NCI-H2107 (cell line): ENCODE measurements at places on chromosomes 4 and X.

GRCh38 chr4:2721586-2721985 is 34.5 kb downstream of the TNIP2 start:
- no peak for DNase-seq

- no peak for DNase-seq
These were observed 334 bp upstream of the POU4F2 start for GRCh38 chr4:146638333-146638785.

- no peak for DNase-seq
These were observed 116.4 kb downstream of the ANAPC4 start for GRCh38 chr4:25493466-25493865.

DNA sequence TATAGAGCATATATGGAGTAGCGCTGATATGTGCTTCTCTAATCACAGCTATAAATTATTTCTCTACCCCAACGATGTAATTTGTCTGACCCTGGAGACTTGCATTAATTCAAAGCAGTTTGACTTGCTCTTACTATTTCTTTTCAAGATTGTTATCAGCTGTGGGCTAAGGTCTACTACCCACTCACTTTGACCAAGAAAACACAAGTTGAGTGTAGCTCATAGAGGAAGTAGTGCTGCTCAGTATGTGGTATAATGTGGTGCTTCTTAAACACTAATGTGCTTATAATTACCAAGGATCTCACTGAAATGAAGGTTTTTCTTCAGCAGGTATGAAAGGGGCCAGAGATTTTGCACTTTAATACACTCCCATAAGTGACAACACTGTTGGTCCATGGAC is 70.1 kb downstream of the INPP4B start:
- DNase-seq = no peak

DNA sequence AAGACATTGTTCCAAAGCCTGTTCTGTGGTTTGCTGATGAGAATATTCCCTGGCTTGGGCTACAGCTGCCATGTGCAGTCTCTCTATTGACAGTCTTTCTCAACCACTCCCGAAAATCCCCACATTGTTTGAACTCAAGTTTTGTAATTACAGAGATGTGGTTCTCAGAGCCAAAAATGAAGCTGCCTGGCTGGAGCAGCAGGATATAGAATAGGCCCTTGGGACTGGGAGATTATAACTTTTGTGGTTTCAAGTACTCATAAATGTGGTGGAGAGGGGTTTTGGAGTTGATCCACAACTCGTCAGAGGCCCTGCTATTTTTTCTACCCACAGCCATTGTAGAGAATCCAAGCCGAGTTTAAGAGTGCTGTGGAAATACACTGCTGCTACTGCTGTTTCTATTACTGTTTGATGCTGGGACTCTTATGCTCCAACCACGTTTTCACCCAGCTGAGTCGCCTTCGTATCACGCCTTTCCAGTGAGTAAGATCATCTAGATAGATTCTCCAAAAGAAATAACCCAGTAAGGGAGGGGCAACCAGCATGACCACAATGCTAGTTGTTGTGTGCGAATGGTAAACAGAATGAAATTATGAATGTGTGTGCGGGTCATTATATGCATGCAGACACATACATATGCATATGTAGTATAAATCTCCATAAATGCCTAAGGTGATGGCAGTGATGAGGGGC is 57.1 kb upstream of the ATXN3L start:
- peak; percentile 83 for DNase-seq

- DNase-seq = no peak
These were observed 72.1 kb downstream of the GPR101 start for GRCh38 chrX:136961594-136962135.

DNA sequence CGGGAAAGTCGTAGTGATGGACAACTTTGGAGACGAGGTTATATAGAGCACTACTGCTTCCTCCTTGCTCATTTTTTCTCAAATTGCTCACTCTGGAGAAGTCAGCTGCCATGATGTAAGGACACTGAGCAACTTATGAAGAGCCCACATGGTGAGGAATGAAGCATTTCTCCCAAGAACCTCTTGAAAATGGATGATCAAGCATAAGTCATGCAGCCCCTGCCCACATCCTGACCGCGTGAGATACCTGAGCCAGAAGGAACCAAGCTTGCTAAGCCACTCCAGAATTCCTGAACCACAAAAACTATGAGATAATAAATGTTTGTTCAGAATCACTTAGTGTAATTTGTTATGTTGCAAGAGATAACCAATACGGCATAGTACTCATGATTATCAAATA is 42.8 kb downstream of the PDE5A start:
- DNase-seq = no peak

DNA sequence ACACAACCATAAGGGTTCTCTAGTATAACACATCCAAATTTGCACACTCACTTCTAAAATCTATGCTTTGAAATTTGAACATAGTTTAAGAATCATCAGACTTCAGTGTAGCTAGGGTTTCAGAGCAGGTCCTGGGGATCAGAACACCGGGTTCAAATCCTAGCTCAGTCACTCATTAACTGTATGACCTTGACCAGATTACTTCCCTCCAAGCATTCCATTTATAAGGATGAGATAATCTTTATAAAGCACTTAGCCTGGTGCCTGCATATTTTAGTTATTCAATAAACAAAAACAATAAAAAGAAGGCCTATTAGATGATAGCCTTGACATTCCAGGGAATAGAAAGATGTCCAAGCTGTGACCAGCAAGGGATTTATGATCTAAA is 4.8 kb upstream of the STBD1 start:
- no peak for DNase-seq
